ENCODE measurements at places on chromosomes 2 and 18.
A peak's percentile ranks its signal among the peaks of the same experiment; 100 is the strongest.

DNA sequence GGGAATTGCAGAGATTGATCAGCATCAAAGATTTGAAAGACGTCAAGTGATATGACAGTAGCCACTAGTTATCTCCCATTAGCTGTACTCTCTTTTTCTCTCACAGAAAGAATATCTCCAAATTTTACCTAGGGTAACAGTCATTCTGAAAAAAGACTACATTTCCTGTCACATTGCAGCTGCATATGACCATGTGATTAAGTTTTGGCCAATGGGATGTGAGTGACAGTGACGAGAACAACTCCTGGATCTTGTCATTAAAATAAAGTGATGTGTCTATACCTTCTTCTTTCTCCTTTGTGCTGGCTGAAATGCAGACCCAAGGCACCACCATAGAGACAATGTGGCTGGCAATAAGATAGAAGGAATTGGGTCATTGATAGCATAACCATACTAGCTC is 10.5 kb upstream of the NEUROD1 start:
- DNase-seq: no peak

DNA sequence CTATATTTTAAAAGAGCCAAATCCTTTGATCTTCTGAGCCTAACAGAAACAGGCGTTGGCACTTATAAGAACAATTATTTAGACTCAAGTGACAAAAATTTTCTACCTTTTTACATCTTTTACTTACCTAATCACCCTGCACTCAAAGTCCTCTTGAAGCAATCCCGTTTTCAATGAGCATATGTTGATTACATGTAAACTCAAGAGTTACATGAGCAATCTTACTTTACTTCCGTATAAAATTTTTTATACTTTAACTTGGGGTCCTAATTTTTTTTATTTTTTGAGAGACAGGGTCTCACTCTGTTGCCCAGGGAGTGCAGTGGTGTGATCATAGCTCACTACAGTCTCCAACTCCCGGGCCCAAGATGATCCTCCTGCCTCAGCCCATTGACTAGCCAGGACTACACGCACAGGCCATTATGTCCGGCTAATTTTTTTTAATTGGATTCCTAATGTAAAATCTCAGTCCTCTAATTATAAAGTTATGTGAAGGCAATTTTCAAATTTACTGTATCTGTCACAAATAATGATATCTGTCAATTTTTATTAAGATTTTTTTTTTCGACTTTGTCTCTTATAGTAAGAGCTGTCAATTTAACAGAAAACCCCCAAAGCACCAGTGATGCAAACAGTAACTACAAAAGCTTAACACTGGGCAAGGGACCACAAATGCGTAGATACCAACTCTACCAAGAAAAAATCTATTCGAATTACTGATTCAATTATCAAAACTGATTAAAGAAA is 19.1 kb upstream of the STPG4 start:
- DNase-seq: no peak

- DNase-seq: no peak
These were observed 179.6 kb downstream of the SATB2 start for GRCh38 chr2:199278099-199278498.

DNA sequence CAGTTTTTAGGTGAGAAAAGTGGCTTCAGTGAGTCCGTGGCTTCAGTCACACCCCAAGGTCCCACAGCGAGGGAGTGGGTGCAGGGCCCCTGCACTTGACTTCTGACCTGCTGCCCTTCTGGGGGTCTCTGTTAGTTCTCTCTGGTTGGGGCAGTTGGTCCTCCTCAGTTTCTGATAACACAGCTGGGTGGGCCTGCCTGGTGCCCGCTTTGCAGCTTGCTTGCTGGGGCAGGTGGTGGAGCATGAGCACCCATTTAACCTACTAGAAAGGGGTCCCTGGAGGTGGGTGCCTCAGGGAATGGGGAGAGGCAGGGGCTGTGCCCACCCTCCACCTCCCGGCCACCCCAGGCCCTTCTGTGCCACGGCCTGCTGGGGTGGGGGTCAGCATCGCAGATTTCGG is 83.2 kb downstream of the ASB1 start:
- no peak for DNase-seq

DNA sequence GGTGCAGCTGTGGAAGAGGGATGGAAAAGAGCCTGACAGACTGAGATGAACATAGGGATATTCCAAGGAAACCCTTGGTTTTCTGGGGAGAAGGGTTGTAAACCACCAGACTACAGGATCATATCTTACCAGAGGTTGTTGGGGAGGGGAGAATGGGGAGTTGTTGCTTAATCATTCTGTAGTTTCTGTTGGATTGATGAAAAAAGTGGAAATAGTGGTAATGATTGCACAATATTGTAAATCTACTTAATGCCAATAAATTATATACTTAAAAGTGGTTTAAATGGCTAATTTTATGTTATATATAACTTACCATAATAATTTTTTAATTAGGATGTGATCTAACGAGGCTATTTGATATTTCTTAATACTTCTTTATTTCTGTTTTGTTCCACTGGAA is 800.9 kb downstream of the BCL11A start:
- DNase-seq: no peak

GRCh38 chr2:176536439-176537133 is 267.3 kb downstream of the MTX2 start:
- DNase-seq: no peak

DNA sequence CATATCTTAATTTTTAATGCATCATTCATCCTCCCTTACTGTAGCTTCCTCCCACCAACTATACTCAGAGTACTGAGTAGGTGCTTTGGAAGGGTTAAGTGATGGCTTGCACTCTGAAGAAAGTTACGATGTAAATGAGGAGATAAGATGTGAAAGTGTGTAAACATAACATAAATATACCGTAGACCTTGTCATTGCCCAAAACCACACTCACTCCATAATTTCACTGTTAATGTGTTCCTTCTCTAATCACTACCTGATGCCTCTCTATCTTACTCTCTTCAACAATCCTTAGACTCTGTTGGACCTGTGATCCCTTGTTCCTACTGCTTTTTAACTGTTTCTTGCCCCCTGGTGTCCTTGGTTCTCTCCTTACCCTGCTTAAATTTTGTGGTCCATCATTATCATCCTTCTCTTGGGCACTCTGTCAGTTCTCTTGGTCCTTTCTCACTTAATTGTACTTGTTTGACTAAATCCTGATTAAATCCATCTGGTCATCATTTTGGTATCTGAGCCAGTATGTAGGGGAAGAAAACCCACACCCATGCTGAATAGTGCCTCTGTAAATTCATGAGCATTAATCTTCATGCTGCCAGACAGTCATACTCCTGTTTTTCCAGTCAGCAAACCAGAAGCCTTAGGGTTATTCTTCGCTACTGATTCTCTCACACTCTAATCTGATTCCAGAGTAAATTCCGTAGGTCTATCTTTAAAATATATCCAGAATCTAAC is 45.0 kb downstream of the PMS1 start:
- no peak for DNase-seq

DNA sequence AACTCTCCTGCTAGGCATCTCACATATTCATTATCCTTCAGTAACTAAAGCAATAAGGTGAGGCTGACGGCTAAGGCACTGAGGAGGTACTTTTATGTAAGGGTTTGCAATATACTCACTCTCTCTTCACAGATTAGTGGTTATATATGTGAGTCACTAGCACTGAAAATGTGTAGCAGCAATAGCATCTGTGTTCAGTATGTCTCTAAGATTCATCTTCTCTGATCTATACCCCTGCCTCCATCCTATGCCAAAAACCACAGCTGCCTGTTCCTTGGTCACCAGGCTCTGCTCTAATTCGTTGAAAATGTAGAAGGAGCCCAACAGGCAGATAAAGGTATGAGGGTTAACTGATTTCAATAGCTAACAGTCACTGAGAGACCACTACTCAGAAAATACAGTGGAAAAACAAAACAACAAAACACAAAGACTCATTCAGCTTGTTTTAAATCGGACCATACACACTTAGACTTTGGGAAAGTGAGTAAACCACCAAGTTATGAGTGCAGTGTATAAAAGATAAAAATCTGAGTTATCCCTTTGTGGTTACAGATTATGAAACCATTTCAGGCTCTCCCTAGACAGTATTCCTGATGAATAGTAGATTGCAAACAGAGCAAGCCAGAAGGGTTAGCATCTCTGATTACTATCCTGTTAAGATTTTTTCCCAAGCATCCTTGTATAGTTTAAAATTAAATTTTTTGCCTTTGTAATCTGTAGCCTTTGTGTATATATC is 75.3 kb upstream of the CYP26B1 start:
- DNase-seq: no peak

- no peak for DNase-seq
These were observed 43.2 kb upstream of the KDM3A start for GRCh38 chr2:86397986-86398385.

DNA sequence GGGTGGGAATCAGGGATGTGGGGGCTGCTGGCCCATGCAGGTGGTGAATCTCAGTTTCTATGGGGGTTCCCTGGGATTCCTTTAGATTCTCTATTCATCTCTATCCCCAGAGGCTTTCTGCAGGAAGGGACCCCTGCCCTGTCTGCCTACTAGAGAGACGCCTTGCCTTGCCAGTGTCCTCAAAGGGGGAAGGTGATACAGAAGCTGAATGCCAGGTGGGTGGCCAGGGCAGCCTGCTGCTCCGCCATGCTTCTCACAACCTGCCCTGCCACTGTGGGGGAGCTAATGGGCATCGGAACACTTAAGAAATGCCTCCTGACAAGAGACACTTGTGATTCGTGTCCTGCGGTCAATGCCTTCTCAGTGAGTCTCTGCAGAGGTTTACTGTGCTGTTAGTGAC is 368.4 kb downstream of the EN1 start:
- no peak for DNase-seq

- DNase-seq: no peak
These were observed 87.3 kb upstream of the TLK1 start for GRCh38 chr2:171247741-171248662.

DNA sequence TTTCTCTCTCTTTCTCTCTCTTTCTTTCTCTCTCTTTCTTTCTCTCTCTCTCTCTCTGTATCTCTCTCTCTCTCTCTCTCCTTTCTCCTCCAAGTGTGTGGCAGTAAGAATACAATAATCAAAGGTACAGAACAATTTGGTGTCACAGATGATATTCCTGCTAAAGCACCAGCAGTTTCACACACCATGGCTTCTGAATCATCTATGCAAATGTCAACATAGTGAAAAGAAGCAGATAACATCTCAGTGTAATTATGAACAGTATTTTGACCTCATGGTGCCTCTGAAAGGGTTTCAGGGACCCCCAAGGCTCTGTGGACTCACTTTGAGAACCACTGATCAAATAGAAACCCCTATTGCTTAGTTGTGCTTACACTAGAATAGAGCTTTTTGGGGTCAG is 38.5 kb upstream of the CSRNP3 start:
- no peak for DNase-seq

DNA sequence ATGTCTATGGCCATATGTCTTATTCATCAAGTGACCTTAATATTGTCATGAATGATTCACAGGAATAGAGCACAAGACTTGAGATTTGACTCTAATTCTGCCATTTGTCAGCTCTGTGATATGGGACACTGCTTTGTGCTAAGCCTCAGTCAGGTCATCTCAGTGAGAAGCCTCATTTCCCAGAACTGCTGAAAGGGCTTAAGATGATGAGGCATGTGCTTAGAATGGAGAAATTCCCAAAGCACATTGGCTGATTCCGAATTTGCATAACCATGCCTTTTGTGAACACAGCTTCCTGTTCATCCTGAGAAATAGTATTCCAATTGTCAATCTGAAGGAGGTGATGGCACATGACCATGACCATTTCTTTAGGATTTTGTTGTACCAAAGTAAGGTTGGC is 218.1 kb downstream of the ALK start:
- no peak for DNase-seq

- no peak for DNase-seq
These were observed 260.7 kb downstream of the AGAP1 start for GRCh38 chr2:235754357-235755207.

DNA sequence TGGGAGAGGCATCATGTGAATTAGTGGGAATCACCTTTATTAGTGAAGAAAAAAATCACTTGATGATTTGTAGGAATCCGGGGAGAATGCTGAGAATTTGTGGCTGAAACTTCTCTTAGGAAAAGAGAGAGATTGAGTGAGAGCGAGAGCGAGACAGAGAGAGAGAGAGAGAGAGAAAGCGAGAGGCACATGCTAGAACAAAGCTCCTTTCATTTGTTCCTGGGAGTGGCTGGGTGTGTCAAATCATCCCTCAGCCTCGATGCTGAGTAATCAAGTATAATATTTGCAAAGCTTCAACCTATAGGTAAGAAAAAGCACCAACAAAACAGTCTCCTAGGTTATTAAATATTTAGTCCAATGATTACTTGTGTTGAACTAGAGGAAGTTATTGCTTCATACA is 4.4 kb upstream of the SERPINB5 start:
- peak; percentile 26 for DNase-seq

DNA sequence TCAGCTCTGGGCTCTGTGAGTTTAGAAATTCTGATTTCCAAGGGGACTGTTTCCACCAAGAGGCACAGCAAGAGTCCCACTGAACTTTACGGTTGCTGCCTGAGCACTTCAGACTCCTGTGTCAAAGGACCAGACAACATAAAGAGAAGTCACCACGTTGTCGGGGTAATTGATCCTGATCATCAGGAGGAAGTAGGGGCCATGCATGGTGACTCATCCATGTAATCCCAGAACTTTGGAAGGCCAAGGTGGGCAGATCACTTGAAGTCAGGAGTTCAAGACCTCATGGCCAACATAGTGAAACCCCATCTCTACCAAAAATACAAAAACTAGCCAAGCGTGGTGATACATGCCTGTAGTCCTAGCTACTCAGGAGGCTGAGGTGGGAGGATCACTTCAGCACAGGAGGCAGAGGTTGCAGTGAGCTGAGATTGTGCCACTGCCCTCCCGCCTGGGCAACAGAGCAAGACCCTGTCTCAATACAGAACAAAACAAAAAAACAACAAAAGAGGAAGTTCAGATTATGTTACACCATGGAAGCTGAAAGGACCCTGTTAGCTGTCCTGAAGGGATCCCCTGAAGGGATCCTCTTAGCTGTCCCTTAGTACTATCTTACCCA is 9.4 kb upstream of the ASXL2 start:
- DNase-seq: no peak

- DNase-seq: peak; percentile 40
These were observed 767 bp upstream of the CCDC102B start for GRCh38 chr18:68796936-68797690.

GRCh38 chr18:54607213-54608027 is 16.4 kb downstream of the DYNAP start:
- peak; percentile 9 for DNase-seq

DNA sequence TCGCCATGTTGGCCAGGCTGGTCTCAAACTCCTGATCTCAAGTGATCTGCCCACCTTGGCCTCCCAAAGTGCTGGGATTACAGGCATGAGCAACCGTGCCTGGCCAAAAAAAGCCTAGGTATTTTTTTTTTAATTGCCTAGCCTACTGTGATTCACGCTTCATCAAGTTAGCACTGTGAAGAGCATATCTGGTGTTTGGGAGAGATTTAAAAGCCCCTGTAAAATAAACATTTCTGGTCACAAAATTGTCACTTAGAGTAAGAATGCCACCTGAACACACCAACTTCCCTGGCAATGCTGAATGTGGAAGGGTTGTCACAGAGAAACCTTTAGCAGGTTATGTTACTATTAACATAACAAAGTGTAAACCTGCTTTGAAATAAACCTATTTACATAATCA is 39.7 kb upstream of the CHAC2 start:
- no peak for DNase-seq

GRCh38 chr18:3449512-3450011 is 410 bp upstream of the TGIF1 start:
- peak; percentile 85 for DNase-seq

All from urothelium cell line (cell line).